ENCODE measurements at places on chromosomes 2 and 18. TPM values are rescaled to one million over a fixed set of nuclear protein-coding genes. Genes with fewer than 3 reads are reported as not detected.

- no peak for DNase-seq
Observed at GRCh38 chr2:225025917-225026571, 16.2 kb downstream of the DOCK10 start.

DNA sequence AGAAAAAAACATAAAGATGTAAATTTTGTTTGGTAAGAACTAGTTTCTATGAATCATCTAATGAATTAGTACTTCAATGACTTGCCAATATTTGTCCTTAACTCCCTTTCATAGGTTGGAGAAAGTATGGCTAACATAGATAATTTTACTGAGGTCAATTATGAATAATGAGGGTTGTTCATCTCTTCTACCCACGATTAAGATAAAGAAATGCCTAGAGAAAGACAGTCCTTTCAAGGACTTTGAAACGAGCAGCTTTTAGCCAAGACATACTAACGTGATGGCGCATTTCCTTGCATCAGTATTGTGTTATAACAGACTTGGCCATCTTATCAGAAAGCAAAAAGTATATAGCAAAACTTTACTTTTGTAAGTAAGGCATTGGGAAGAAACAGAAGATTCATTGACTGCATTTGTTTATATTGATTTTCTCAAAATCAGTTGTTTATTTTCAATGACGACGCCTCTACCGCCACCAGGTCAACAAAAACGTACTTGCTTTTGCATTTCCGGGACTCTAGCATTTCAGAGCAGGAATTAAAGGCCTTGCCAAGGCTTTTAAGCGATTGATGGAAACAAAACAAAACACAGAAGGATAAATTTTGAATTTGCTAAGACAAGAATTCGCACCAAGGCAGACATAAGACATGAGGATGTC is 961 bp downstream of the RBM43 start:
- DNase-seq = no peak

DNA sequence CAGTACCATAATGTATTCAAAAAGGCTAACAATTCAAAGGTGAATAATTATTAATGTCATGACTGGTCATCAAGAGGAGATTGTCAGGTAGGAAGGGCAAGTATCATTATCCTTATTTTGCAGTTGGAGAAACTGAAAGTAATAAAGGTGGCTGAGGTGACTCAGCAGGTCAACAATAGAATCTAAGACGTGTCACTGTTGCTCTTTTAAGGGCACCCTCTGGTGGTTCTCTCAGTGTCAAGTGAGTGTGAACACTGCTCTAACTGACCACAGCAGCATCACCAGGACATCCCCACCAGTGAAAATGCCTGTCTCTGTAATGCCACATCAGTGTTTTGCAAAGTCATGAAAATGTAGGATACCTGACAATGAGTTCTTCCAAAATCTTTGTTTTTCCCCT is 69.7 kb downstream of the DCC start:
- no peak for DNase-seq

DNA sequence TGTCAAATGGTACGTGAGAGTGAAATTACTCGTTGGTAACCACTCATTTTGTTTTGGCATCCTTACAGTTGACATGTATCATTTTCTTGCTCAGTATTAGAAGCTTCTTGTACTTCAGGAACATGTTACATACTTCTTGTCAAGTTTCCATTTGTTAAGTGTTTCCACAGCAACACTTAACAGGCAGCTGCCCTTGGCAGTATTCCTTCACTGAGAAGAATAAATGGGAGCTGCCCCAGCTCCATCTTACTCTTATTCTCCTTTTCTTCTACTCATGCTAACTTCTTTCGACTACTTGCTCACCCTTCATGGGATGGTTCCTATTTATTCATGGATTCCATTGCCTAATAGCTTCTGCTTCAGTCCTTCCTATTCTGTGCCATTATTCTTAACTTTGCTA is 60.1 kb upstream of the TUBA3E start:
- no peak for DNase-seq

DNA sequence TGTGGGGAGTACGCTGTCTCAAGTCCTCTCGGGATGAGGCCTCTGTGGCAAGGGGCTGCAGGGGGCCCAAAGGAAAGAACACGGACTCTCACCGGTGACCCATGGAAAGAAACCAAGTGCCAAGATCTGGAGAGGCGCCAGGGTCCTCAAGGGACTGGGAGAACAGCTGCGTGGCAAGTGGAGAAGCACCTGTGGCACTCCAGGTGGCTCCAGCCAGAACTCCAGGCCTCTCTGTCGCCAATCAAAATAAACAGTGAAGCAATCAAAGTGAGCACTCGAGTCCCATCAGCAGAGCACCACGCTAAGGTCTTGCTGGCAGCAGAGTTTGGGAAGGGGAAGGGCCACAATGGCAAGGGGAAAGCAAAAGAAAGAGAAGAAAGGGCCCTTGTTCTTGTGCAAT is 54.7 kb downstream of the BCL2 start:
- DNase-seq = no peak

- DNase-seq = no peak
Observed at GRCh38 chr2:144213797-144214196, 306.1 kb downstream of the ZEB2 start.

Gene RNASEH1
- 32.1 TPM for total RNA-seq

Gene PRKAG3
- not detected for total RNA-seq

Gene C1QL2
- not detected for total RNA-seq

Measured in stomach (tissue), 19 donors.